ENCODE measurements at places on chromosomes 6 and 20.

DNA sequence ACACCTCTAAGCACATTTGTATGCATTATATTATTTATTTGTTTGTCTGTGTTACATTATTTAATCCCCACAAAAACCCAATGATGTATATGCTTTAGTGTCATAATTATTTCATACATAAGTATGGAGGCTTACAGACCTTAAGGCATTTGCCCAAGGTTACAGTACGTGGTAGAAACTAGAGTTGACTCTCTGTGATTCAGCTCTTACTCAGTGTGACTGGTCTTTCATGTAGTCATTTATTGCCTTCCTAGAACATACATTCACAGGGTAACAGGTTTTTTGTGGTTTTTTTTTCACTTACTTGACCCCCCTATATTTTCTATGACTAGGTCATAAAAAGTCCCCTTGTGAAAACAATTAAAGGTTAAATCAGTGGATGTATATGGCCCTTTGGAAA lies 566.8 kb downstream of the TFAP2A start:
- DNase-seq: no peak

- DNase-seq: no peak
These were observed 156.8 kb upstream of the PLCB4 start for GRCh38 chr20:8912096-8912495.

- DNase-seq: no peak
These were observed 15.7 kb downstream of the SLC23A2 start for GRCh38 chr20:4985658-4986057.

GRCh38 chr6:149440735-149441671 lies 40.9 kb downstream of the SUMO4 start:
- no peak for DNase-seq

- DNase-seq: peak; percentile 34
These were observed 97.2 kb downstream of the SPTLC3 start for GRCh38 chr20:13105864-13106457.

Measured in Jurkat, Clone E6-1 (cell line).